Cortex of kidney (tissue), 1 donor: ENCODE measurements at places on chromosomes 4 and X.

DNA sequence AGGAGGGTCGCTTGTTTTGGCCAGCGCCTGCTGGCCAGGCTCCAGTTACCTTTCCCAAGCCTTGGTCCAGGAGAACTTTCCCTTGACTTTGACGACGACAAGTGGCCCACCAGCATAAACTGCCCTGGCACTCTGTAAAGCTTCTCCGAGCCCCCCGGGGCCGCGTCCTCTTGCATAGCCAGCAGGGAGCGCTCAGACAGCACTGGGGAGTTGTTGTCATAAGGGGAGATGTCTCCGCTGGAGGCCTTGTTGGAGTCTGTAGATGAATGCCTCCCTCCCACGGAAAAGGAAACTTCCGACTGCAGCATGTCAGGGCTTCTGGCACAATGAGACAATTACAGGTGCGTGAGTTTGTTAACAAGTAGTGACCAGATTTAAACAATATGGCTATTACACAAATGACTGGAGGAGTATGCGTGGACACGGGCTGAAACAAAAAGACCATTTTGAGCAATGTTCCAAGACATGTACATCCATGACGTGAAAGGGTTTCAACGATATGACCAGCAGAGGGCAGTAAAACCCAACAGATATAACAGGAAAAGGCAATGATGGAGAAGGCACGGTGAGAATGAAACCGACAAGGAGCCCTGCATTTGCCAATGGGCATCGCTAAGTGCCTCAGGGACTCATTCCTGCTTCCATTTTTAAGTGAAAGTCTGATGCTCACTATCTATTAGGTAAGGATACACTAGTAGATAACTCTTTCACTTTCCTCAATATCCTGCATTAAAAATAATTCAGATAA lies 33.0 kb downstream of the HCCS start:
- no peak for DNase-seq

GRCh38 chr4:130257271-130257670 lies 1161.3 kb downstream of the C4orf33 start:
- no peak for DNase-seq

- DNase-seq, result no peak
These were observed 90.6 kb upstream of the AFAP1 start for GRCh38 chr4:8030121-8030781.

DNA sequence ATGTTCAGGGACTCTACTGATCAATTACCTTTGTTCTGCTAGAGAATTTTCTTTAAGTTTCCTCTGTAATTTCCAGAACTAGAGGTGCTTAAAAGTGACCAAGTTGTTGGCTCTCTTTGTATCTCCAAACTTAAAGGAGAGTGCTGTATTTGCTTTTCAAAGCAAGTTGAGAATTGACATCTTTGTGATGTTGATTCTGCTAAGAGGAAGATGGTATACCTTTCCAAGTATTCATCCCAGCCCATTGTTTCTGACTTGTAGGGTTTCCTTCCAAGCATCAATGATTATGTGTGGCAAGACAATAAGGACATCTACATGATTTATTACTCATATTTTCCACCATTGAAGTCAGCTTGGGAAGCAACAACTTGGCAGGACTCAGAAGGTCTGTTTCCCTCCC lies 190.6 kb downstream of the GC start:
- DNase-seq, result no peak

- no peak for DNase-seq
These were observed 5.1 kb upstream of the PRDX4 start for GRCh38 chrX:23662187-23662586.

DNA sequence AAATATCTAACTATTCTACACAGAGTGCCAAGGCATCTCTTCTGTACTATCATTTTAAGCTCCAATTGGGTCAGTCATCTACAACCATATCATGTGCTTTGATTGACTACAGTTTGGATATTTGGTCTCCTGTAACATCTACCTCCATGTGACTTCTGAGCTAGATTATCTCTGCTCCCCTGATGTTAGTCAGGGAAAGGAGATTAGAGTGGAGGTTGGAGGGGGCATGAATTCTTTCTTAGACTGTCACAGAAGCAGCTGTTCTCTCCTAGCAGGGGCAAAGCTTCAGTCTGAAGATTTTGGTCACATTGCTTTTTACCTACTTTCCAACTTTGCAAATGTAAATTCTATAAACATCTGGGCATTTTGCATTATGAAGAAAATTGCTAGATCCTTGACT lies 62.6 kb upstream of the C4orf54 start:
- no peak for DNase-seq

DNA sequence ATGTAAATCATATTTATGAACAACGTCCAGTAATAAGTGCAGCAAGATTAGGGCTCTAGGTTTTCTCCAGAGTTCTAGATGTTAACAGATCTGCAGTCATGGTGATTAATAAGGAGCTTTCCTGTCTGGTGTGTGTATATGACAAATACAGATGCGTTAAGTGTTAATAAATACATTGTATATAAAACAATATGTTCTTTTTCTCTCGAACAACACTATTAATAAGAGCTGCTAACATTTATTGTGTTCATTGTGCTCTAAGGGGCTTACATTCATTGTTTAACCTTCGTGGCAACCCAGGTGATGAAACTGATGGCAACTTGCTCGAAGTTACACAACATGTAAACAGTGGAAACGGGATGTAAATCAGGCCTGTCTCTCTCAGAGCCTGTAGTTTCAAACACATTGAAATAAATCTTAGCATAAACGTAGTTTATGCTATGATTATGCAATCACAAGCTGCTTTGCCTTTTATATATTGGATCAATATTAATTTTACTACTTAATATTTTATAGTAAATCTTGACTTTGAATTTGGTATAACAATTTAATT lies 547 bp upstream of the CLGN start:
- no peak for DNase-seq

DNA sequence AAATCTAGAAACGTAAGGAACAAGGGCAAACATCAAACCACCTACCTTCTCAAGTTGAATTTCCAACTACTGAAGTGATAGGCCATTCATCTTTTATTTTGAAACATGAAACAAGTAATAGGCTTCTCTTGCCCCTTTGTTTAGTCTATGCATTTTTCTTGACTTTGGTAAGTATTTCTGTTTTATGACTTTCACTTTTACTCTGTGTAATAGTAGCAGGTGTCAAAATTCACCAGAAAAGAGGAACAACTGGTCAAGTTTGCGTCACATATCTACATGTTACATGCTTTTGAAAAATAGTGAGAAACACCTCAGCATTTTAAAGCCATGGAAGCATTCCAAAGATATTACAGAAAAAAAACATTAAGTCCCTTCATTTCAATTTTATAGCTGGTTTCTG lies 157.1 kb upstream of the FTHL17 start:
- DNase-seq, result no peak

- DNase-seq, result no peak
These were observed 568.6 kb upstream of the BOD1L1 start for GRCh38 chr4:14196131-14196530.

GRCh38 chr4:146243141-146243882 lies 29.0 kb downstream of the REELD1 start:
- no peak for DNase-seq

- DNase-seq, result no peak
These were observed 275.2 kb downstream of the SPRY1 start for GRCh38 chr4:123671636-123672404.

DNA sequence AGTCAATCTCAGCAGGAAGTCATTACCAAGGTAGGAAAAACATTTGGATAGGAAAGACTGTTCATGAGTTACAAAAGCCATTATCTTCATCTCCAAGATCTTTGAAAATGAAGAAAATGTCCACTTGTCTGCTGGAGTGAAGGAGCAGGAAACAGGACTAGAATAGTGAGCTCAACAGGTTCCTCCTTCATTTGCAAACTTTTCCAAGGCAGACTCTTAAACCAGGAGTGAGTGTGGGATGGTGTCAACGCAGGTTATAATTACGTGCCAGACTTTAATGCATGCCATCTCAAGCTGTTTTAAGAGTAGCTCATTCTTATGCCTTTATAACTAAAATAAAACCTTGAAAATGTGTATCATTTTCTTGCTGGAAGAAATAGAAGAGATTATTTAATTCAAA lies 3.4 kb upstream of the REELD1 start:
- no peak for DNase-seq

GRCh38 chr4:75552452-75552851 lies 3.4 kb upstream of the ODAPH start:
- no peak for DNase-seq

DNA sequence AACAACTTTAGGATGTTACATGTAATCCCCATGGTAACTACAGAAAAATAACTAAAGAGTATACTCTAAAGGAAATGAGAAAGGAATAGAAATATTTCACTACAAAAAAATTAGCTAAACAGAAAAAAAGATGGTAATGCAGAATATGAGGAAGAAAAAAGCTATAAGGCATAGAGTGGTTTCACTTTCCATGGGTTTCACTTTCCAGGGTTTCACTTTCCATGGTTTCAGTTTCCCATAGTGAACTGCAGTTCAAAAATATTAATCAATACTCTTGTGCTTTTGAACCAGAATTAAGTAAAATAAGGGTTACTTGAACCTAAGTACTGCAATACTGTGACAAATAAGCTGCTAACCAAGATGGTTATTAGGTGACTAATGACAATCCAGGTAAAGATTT lies 42.0 kb downstream of the NPFFR2 start:
- DNase-seq, result no peak

DNA sequence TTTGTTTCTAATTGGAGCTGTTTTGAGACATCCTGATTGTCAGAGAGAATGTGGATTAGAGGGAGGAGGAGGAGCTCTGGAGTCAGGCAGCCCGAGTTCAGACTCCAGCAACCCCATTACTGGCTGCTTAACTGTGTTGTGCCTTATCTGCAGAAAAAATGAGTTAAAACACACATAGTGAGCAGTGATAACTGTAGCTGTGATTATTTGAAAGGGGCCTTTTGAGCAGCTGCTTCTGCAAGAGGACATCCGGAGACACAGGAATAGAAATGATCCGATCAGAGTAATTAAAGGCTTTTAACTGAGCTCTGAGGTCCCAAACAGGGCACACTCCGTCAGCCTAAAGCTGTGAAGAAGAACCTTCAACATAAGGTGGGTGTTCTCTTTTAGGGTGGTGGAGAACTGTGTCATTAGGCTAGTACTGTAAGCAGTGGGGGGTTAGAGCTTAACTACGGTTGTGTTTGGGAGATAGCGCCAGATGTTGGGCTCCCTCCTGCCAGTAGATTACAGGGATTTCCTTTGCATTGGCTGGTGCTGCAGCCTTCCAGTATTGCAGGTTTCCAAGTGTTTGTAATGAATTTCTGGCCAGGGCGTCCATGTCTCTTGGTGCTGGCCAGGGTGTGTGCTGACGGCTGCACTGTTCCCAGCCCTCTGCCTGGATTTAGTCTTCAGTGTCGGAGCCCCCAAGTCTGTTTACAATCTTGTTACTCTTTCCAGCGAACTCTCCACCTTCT lies 24.3 kb downstream of the ADD1 start:
- no peak for DNase-seq

DNA sequence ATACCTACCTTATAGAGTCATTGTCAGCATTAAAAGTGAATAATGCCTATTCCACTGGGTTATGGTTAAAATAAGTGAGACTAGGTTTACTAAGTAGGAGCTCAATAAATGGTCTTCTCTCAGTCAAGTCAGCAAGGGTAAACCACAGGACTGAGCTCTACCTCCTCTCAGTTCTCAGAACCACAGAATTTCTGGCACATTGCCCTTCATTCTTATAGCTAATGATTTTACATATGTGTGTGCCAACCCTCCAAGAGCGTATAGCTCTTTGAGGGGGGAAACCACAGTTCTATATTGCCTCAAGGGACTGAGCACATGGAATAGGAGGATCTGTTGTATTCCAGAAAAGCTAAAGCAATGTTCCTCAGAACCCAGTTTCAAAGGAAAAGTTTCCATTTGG lies 124.8 kb downstream of the ATG4A start:
- DNase-seq, result no peak

- no peak for DNase-seq
These were observed 37.2 kb downstream of the CXXC4 start for GRCh38 chr4:104457308-104457981.

GRCh38 chrX:129613596-129613995 lies 41.2 kb downstream of the APLN start:
- no peak for DNase-seq

DNA sequence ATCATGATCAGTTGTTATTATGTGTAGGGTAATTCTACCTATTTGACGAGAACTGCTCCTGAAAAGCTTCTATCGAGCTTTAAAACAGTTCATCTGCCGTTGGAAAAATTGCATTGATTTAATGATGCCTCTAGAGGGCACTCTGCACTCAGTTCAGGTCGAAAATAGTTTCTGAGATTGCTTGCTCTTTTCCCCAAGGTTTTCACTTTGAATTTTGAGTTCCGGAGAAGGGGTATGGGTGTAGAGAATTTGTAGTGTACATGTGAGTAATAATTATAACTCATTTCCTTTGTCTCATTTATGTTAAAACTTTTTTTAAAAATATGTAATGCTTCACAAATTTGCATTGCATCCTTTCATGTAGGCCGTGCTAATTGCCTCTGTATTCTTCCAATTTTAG lies 28.4 kb upstream of the TNIP3 start:
- no peak for DNase-seq

DNA sequence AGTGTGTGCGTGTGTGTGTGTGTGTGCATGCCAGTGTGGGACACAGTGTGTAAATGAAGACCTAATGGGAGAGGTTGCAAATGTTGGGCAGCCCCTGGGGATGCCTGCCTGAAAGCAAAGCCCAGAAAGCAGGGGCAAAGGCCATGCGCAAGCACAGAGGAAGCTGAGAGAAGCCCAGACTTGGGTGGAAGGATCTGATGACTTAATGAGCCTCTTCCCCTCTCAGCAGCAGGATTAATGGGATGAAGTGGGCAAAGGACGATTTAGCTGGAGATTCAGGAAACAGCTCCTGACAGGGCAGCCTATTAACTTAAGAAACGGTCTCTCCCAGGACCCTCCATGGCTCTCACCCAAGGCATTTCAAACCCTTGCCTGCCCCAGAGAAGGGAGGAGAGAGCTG lies 107.3 kb downstream of the EFNB1 start:
- DNase-seq, result no peak

- DNase-seq, result no peak
These were observed 1.9 kb upstream of the EIF1AX start for GRCh38 chrX:20143561-20143960.

GRCh38 chr4:183455431-183456195 lies 11.2 kb downstream of the CDKN2AIP start:
- DNase-seq, result no peak

GRCh38 chrX:107119283-107119682 lies 661 bp upstream of the RBM41 start:
- no peak for DNase-seq

- no peak for DNase-seq
These were observed 65.0 kb upstream of the IL15 start for GRCh38 chr4:141571362-141571761.

DNA sequence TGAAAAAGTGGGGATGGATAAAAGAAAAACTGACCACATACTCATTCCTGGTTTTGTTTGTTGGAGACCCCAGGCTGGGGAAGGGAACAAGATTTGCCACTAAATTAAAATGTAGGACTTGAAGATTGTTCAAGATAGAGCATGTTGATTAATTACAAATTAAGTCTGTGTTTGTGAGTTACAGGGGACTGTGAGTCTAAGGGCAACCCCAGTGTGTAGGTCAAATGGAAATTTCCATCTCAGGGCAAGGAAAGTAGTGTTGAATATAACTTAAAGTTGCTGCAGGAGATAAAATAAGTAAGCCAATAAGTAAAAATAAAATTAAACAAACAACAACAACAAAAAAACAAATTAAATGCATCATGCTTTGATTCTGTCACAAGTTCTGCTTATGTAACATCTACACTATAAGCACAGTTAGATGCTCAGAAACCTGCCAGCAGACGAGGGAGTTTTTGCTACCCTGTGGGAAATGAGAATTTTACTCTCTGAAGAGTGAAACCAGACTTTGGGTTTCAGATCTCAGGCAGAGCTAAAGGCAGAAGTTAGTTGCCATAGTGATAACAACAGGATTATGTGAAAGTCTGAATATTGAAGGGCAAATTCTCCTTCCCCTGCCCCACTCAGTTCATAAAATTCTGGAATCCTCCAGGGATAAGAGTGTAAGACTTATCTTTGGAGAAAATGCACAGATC lies 352.3 kb downstream of the GRXCR1 start:
- no peak for DNase-seq
